ENCODE measurements at places on chromosomes 1 and 21. TPM values are rescaled to one million over a fixed set of nuclear protein-coding genes. Genes with fewer than 3 reads are reported as not detected.
A peak's percentile ranks its signal among the peaks of the same experiment; 100 is the strongest.

DNA sequence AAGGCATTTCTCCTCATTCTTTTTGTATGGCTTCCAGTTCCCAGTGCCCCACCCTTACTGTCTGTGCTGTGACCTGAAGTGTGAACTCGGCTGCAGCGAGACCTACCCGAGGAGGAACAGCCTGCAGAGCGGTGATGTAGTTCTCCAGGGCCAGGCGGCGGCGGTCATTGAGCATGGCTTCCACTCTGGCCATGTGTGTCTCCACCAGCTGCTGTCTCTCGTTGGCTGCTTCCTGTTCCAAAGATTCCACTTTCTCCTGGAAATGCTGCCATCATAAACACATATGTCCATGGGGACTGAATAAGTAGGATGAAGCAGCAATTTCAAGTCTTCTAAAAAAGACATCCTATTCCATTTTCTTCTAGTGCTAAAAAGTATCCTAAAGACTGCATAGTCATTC is 195.6 kb downstream of the APP start:
- DNase-seq, result no peak

DNA sequence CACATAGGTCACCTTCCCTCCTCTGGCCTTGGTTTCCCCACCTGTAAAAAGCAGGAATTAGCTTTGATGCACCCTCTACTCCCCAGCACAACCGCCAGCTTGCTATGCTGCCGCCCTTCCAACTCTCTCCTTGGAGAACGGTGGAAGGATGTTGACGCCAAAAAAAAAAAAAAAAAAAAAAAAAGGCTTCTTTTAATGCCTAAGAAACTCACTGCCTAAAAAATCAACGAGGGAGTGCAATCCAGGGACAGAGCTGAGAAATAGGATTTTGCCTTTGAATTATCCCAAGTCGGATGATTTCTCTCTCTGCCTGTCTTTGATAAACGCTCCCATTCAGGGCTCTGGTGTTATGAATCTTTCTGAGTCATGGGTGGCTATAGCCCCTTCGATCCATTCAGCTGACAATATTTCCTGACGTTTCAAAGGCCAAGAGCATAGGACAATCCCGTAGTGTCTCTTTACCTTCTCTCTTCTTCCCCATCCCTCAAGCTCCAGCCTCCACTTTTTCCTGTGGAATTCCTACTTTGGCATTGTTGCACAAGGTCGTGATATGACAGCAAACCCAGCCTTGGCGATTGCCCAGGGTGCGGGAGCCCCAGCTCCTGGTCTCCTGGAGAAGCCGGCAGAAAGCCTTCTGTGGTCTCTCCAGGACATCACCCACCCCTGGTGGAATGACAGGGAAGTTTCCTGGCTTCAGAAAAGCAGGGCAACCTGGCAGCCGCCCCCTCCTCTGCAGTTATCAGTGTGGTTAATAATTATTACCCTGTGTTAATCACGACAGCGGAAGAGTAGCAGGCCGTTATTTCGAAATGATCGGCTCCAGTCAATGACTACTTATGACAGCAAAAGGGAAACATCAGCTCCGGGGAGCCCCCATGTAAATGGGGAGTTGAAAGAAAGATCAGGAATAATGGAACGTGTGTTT is 8.0 kb upstream of the PLXNA2 start:
- DNase-seq, result no peak

- peak; percentile 66 for DNase-seq
Observed at GRCh38 chr1:26697978-26698849, 2.4 kb downstream of the ARID1A start.

- no peak for DNase-seq
Observed at GRCh38 chr1:94339206-94339927, 78.8 kb upstream of the ABCD3 start.

DNA sequence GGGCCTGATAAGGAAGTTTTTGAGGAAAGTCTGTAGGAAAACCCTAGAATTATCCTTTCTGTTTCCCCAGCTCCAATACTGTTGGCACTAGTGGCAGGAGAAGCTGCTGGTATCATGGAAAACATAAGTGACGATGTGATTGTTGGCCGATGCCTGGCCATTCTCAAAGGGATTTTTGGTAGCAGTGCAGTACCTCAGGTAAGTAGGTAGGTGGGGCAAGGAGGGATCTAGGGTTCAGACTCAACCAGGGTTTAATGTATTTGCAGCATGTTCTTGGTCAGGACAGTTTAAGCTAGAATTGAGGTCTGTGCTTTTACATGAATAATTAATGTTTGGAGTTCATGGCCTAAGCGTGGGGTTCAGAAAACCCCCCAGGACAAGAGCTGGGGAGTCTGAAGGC is 62.1 kb downstream of the KDM1A start:
- DNase-seq, result no peak

DNA sequence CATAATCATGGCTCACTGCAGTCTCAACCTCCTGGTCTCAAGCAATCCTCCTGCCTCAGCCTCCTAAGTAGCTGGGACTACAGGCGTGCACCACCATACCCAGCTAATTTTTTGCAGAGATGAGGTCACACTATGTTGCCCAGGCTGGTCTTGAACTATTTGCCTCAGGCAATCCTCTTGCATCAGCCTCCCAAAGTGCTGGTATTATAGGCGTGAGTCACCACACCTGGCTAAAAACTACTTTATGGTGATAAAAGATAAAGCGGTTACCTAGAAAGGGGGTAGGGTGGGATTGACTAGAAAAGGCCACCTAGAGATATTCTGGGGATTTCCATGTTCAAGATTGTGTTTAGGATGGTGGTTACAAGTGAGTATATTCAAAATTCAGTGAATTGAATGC is 5.0 kb downstream of the TSTD1 start:
- peak; percentile 37 for DNase-seq

- DNase-seq, result no peak
Observed at GRCh38 chr1:23989263-23989662, 9.1 kb upstream of the SRSF10 start.

GRCh38 chr1:90114521-90115141 is 119.7 kb downstream of the ZNF326 start:
- DNase-seq, result no peak

DNA sequence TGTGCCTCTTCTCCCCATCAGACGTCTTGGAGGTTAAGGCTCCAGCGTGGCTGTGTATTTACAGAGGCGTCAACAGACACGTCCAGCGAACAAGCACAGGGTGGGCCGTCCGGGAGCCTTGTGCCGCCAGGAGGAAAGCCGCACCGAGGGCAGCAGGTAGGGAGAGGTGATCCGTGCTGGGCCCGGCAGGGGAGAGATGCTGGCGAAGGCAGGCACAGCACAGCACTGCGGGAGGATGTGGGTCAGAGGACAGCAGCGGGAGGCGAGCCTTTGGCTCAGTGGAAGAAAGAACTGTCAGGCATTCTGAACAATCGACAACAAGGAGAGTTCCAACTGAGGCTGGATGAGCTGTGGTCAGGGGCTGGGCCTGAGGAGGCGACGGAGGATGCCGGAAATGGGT is 144.1 kb upstream of the TNR start:
- no peak for DNase-seq

GRCh38 chr1:201561195-201561564 is 22.3 kb downstream of the NAV1 start:
- DNase-seq, result no peak

DNA sequence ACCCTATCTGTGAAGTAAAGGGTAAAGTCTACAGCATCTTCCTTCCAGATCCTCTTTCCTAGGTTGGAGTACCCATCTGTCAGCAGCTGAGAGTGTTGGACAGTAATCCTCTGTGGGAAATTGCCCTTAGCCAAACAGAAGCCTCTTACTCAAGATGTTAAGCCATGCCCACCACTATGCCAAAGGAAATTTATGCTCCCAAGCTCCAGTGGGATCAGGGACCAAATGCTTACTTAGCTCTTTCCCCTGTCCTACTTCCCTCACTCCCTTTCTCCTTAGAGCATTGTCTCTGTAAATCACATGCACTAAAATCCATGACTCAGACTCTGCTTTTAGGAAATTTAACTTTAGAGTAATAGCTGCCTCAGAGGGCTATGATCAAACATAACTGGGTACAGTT is 254.0 kb downstream of the BRINP2 start:
- DNase-seq, result no peak

DNA sequence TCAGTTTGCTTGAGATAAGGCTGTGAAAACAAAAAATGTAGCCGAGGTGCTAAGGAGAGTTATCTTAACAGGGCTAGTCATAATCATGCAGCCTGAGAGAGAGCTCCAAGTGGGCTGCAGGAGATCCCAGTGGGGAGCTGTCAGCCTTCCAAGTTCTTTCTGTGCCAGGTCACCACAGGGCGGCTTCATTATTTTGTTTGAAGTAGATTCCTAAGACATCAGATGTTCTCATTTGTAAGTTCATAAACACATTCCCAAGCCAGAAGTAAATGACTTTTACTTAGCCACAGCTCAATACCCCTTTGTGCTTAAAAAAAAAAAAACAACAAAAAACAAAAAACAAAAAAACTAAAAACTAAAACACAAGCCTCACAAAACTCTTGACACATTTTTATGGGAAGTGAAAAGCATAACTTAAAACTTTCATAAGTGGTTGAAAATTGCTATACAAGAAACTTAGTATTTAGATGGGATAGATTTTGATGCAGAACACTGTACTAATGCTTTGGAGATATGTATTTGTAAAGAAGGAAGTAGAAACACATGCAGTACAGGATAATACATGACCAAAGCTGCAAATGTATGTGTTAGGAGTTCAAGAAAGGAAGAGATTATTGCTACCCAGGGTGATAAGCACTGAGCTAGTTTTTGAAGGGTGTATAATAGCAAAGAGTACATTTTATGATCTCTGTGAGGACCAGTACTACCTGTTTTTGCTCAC is 8.6 kb downstream of the CDC14A start:
- DNase-seq, result no peak

DNA sequence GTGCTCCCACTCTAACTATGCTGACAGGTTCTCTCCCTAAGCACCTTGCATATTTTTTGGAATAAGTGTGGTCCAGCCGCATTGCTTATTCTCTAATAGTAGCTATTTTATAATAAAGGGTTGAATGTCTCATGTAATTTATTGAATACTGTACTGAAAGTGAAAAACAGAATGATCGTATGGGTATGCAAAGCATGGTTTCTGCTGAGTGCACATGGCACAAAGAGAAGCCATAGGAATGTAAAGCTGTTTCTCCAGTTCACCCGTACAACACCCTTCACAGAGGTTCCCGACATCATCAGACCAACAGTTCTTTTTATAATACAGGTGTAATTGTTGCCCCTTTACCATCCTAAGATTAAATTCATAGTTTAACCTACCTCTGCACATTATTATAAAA is 8.9 kb upstream of the HAO2 start:
- no peak for DNase-seq

GRCh38 chr1:22340066-22340465 is 111.6 kb upstream of the ZBTB40 start:
- no peak for DNase-seq

- DNase-seq, result no peak
Observed at GRCh38 chr1:158686111-158687009, at the start of gene SPTA1. Gene SPTA1, minus strand, starts transcription at chr1:158686715. Its CDS starts 198 bp downstream, at chr1:158686517.

- no peak for DNase-seq
Observed at GRCh38 chr21:41375875-41376274, 14.0 kb downstream of the MX2 start.

- peak; percentile 49 for DNase-seq
Observed at GRCh38 chr1:90834886-90835660, 118.0 kb upstream of the BARHL2 start.

DNA sequence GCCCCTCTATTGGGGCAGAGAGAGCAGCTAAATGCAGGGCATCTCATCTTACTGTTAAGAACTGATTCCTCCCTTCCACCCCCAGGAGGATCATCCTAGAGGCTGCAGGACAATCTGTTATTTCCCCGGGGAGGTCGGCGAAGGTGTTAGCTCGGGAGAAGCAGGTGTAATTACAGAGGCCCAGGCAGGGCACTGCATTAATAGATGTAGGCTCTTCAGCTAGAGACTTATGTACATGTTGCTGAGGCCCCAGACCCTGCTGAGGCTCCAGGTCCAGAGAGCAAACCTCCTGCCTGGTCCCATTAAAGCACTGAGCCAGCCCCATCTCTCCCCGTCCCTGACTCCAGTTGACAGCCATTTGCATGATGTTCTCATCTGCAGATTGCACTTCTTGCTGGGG is 320.3 kb upstream of the VAMP3 start:
- DNase-seq, result no peak

DNA sequence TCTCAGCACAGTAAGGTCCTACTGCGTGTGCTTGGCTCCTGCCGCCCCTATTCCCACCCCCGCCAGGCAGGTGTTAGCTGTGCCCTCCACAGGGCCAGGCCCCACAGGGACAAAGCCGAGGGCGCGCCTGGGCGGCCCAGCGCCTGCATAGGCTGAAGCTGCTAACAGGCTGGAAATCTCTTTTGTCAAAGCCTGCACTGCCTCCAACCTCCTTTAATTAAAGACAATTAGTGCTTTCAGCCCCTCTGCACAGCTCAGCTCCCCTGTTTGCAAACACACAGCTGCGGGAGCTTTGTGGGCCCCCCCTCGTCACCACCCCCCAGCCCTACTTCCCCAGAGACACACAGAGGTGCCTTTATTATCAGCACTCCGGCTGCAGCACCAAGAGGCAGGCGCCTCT is 95.9 kb downstream of the EPHB2 start:
- DNase-seq, result no peak

DNA sequence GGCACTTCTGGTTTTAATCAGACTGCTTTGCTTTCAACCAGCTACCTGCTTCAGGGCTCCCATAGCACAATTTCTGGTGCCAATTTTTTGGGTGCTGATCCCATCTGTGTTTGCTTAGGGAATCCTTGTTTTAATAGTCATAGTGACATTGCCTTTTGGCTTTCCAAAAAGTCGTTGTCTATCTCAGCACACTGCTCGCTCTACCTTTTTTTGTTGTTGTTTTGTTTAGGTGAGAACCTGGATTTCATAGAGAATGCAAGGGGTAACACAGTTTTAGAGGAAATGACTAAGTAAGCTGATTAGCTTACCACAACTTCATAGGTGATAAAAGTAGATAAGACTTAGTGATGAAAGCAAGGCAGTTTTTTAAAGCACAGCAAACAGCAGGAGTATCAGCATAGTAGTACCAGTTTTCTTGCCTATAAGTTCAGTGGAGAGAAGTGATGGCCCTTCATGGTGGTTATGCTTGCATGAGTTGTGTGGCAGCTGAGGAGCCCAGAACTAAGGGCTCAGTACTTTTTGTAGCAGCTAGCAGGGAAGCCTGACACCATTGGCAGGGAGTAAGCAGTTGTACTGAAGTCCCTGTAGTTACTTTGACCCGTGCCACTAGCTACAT is 31.3 kb downstream of the NEK7 start:
- DNase-seq, result no peak

- DNase-seq, result no peak
Observed at GRCh38 chr21:16608209-16608830, 878.5 kb downstream of the USP25 start.

Gene SAMSN1
- 41.1 TPM for total RNA-seq

Gene CNN3
- total RNA-seq, result 10.0 TPM

Gene SPATA21
- total RNA-seq, result not detected

Gene TNN
- not detected for total RNA-seq

Gene ELAPOR1
- 4.4 TPM for total RNA-seq

Gene FNBP1L
- 0.17 TPM for total RNA-seq

Gene TAF12
- 22.5 TPM for total RNA-seq

Gene PADI4
- 1.8 TPM for total RNA-seq

Gene PTP4A2
- total RNA-seq, result 240 TPM

All from activated naive CD4-positive, alpha-beta T cell treated with anti-CD3 and anti-CD28 coated beads for 36 hours (primary cell).